Foreskin fibroblast (primary cell): ENCODE measurements at places on chromosomes 2 and 18.
A peak's percentile ranks its signal among the peaks of the same experiment; 100 is the strongest.

- no peak for DNase-seq
Measured at GRCh38 chr2:6233993-6234392, 541.8 kb downstream of the SOX11 start.

DNA sequence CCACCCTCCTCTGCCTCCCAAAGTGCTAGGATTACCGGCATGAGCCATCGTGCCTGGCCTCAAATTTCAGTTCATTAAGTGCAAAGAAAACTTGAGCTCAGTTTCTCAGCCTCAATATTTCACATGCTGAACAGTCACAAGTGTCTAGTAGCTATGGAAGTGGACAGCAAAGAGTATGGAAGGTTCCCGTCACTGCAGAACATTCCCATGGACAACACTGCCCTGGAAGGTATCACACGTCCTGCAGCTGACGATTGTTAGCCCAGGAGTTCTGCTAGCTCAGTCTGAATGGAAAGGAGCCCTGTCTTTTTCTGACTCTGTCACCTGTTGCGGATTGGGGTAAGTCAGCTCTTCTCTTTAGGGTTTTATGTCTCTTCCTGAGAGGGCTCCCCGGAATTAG is 86.2 kb upstream of the PTPRM start:
- no peak for DNase-seq

GRCh38 chr2:71886241-71886640 is 261.4 kb downstream of the CYP26B1 start:
- no peak for DNase-seq

DNA sequence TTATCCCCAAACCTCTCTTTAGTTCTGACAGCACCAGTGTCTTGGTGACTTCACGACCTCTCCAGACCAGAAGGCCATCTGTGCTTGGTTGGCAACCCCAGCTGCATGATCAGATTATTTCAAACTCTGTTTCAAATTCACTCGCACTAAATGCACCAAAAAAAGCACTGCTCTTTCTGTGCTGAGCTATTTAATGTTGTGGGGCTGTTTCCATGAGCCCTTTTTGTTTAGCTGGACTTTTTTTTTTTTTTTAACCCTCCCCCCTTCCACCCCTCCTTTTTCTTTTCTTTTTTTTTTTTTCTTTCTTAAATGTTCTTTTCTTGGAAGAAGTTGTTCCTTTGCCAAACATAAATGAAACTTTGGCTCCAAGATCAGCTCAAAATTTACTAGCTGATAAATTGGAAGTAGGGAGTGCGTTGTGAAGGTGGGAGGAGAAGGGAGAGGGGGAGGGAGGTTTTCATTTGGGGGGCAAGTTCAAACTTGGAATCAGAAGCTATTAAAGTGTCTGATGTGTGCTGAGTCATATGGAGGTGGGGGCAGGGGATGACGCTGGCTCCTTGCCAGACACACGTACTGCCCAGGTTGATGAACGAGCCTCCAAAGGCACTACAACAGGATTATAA is 543.0 kb upstream of the TNP1 start:
- DNase-seq = no peak

- no peak for DNase-seq
Measured at GRCh38 chr2:157699806-157700205, 71.1 kb upstream of the ACVR1C start.

DNA sequence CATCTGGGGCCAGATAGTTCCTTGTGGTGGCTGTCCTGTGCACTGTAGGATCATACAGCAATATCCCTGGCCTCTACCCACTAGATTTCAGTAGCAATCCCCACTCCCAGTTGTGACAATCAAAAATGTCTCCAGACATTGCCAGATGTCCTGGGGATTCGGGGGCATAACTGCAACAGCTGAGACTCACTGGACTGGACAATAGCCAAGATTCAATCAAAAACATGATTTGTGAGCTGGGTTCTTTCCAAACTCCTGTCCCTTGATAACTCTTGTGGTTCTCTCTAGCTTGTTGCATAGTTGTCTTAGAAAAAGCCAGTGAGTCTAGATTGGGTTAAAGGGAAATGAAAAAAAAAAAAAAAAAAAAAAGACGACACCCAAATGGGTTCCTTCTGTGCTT is 293.4 kb downstream of the CELF4 start:
- DNase-seq = no peak

GRCh38 chr2:141393214-141393545 is 737.6 kb downstream of the LRP1B start:
- DNase-seq = peak; percentile 9

- DNase-seq = no peak
Measured at GRCh38 chr2:15861898-15862297, 78.5 kb upstream of the MYCN start.

GRCh38 chr2:112923967-112924338 is 13.0 kb downstream of the IL37 start:
- no peak for DNase-seq

DNA sequence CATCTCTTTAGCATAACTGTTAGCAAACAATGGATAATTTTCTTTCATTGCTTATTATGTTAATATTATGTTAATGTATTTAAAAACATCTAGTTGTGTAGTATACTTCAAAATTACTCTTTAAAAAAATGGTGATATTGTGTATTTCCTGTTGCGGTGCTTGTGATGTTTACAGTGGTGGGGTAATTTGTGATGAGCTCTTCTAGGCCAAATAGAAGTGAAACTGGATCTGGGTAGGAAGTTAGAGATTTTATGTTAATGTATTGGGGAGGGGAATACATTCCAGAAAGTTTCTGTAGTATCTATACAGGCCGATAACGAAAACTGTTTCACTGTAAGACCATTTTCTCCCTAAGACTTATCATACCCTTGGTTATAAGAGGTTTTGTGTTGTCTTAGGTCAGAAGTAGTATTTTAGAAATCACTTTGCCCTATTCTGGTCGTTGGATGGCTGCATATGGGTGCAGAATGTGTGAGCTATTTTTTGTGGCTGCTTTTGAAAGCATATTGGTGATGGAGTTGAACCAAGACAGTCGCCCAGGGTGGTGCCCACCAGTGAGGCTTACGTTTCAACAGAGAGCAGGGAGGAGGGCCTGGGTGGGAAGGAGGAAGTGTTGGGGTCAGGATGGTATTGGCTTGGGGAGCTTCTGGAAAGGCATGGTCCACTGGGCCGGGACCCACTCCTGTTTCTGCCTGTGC is 5.8 kb downstream of the TSHZ1 start:
- DNase-seq = peak; percentile 57

DNA sequence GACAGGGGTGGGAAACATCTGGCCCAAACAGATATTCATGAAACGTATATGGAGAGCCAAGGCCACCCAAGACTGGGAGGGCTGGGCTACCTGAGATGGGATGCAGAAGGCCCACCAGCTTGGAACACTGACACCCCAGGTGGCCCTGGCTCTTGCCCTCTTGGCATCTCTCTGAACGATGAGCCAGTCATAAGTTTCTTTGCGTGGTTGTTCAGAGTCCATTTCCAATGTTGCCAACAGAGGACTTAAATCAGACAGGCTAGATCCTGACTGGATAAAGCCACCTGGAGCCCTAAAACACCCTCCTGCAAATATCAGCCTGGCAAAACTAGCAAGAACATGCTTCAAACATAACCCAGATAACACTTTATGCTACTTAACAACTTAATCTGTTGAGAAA is 42.6 kb downstream of the LPIN2 start:
- no peak for DNase-seq

GRCh38 chr2:223069988-223070387 is 18.0 kb downstream of the KCNE4 start:
- DNase-seq = no peak

DNA sequence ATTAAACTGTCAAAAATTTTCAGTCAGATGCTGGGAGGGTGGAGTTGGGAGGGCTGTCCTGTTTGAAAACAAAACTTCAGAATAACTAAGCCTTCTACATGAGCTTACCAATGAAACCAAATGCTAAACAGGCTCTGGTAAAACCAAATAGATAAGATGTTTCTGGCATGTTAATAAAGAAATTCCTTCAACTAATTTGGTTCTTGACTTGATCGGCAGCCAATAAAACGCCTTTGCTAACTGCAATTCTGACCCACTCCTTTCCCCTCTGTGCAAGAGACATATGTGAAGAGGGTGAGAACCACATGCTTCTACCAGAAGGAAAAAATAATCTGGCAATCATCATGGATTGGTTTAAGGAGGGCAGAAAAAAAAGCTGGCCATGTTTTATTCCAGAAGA is 20.9 kb downstream of the MAP4K3 start:
- DNase-seq = peak; percentile 78

DNA sequence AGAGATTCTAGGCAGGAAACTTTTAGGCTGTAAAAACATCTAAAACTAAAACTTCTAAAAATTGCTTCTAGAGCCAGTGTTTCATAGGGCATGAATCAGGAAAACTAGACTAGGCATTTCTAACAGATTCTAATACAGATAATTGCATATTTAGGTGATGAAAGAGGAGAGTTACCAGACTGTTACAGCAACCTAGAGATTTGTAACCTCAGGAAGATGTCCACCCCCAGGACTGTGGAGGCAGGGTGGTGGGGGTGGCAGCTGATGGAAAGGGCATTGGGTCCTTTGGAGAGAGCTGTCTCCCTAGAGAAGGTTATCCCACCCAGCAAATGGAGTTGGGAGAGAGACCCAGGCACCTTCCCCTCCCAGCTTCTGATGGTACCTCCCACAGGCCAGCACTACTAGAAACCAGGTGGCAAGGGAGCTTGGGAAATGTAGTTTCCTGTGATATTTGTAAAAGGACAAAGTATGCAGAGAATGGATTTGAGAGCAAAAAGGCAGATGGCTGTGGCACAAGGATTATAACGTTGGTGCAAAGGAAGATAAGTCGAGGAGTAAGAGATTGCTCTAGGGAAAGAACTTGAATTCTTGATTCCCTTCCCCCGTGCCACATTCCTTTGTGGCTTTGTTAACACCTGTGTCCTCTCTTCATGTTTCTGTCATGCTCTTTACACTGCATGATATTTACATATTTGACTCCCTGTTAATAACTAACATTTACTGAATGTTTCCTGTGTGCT is 75.6 kb upstream of the MGAT5 start:
- no peak for DNase-seq

DNA sequence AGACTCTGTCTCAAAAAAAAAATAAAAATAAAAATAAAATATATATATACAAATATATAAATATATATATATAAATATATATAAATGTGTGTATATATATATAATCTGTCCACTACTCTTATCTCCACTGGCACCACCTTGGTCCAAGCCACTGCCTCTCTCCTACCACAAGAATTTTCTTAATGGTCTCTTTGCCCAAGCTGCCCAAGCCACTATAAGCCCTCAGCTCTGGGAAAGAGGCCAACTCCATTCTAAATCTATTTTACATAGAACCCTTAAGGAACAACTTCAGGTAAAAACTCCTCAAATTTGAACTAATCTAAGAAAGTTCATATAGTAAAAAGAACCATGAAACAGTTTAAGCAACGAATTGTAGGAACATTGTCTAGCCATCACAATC is 45.6 kb upstream of the GREB1L start:
- no peak for DNase-seq

GRCh38 chr2:5195636-5196035 is 496.5 kb upstream of the SOX11 start:
- no peak for DNase-seq
